ENCODE measurements at places on chromosomes 6 and 20. TPM values are rescaled to one million over a fixed set of nuclear protein-coding genes. Genes with fewer than 3 reads are reported as not detected.

DNA sequence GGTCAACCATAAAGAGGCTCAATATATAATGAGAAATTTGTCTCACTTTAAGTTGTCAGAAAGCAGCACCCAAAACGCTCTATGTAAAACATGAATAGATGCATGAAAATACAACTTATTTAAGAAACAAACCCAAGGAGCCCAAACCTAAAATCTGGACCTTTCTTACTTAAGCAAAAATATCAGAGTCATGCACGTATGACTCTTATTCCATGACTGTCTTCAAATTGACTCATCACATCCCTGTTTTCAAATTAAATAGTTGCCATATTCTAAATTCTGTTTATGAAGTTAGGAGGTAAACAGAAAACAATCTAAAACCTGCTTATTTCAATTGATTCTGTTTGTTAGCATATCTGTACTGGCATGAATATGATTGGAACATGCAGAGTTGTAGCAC lies 42.1 kb downstream of the ANKRD6 start:
- no peaks in the 10 kb centered on the region for H3K36me3 ChIP-seq
- DNase-seq = no peak
- no peak overlapping the region for H3K27ac ChIP-seq
- H3K27me3 ChIP-seq = no peaks in the 10 kb centered on the region

DNA sequence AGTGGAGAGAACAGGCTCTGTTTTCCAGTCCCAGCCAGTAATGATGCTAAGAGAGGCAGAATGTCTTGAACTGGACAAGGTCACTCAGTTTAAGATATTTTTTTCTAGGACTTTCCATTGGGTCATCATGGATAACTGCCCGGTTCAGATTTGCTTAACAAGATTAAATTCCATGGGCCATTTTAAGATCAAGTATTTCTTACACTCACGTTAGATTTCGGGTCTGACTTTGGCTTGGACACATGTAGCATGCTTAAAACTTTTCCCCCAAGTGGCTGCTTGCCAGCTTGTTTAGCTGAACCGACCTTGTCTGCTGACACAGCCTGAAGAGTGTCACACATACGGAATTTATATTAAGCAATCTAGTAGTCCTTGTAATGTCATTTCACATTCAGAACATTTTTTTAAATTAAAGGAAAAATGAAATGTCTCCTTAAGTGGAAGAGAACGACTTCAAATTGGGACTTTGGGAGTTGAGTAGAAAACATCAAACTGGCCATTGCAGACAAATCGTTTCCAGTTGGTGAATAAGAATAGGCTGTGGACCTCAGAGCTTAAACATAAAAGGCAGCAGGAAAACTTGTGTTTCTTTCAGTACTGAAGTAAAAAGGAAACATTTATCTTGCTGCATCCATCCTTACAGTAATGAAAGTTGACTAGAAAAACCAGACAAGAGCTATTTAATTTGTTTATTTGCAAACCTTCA lies 29.0 kb downstream of the ARMC2 start:
- DNase-seq = no peak
- no peaks in the 10 kb centered on the region for H3K4me1 ChIP-seq
- no peak overlapping the region for H3K27ac ChIP-seq
- H3K4me3 ChIP-seq = no peak overlapping the region
- H3K27me3 ChIP-seq = no peaks in the 10 kb centered on the region

DNA sequence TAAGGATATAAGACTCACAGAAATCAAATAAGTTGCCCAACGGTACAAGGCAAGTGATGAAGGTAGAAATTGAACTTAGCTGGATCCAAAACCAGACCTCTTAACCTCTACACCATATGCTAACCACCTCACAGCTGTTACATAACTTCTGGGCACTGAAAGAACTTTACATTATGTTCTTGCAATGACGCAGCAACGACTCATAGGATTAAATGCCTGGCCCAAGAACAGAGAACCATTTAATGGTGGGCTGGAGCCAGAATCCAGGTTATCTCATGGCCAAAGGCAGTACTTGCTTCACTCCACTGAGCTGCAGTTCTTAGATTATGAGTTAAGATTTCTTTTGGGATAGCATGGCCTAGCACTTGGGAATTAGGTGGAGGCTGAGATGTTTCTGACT lies 4.4 kb downstream of the TRMT6 start:
- peaks cover 19% of the 10 kb centered on the region for H3K4me1 ChIP-seq
- DNase-seq = no peak
- no peak overlapping the region for H3K27ac ChIP-seq
- peaks cover 66% of the 10 kb centered on the region for H3K36me3 ChIP-seq
- H3K27me3 ChIP-seq = no peaks in the 10 kb centered on the region

GRCh38 chr20:47441774-47442150 lies 59.9 kb upstream of the NCOA3 start:
- no peak overlapping the region for H3K27ac ChIP-seq
- no peaks in the 10 kb centered on the region for H3K36me3 ChIP-seq
- peaks cover 27% of the 10 kb centered on the region for H3K4me1 ChIP-seq
- DNase-seq = no peak
- H3K27me3 ChIP-seq = no peaks in the 10 kb centered on the region

- H3K27ac ChIP-seq = no peak overlapping the region
- no peaks in the 10 kb centered on the region for H3K4me1 ChIP-seq
- H3K36me3 ChIP-seq = no peaks in the 10 kb centered on the region
- H3K27me3 ChIP-seq = no peaks in the 10 kb centered on the region
Observed at GRCh38 chr6:152399399-152399798, 237.8 kb downstream of the SYNE1 start.

DNA sequence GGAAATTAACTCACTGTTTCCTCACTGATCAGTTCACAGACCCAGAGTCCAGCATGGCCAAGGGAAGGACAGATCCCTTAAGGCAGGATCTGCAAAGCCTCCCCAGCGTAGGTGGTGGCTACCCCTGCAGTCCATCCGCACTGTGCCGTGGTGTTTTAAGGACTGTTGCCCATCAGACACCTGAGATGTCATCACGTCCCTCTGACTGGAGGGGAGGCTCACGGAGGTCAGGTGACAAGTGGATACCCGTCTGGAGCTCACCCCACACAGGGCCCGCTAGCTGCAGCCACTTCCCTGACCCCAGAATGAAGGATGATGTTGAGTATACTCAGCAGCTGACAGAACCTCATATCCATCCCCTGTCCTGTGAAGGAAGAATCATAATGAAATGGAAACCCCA lies 161.8 kb upstream of the GGTLC1 start:
- no peak for DNase-seq
- H3K4me1 ChIP-seq = no peaks in the 10 kb centered on the region
- no peaks in the 10 kb centered on the region for H3K27me3 ChIP-seq
- H3K36me3 ChIP-seq = no peaks in the 10 kb centered on the region
- no peak overlapping the region for H3K27ac ChIP-seq

DNA sequence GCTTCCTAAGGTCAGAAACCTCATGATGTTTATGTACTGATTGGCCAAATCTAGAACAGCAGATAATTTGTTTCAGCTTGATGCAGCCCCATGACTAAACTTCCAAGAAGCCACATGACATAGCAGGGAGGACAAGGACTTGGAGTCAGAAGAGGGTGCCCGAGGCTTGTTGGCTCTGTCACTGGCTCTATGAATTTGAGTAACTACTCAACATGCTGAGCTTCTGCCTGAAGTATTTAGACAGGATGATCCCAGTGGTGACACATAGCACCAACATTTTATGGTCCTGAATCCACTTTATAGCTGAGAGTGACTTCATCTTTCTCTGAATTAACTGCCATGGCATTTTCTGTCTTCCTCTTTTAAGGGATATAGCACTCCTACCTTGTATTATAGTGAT lies 13.5 kb upstream of the TBX18 start:
- no peak for DNase-seq
- H3K36me3 ChIP-seq = no peaks in the 10 kb centered on the region
- no peak overlapping the region for H3K4me3 ChIP-seq
- H3K27ac ChIP-seq = no peak overlapping the region
- H3K27me3 ChIP-seq = no peaks in the 10 kb centered on the region
- no peaks in the 10 kb centered on the region for H3K4me1 ChIP-seq

- H3K27ac ChIP-seq = no peak overlapping the region
- H3K4me3 ChIP-seq = no peak overlapping the region
- DNase-seq = peak; percentile 21
- peaks cover 15% of the 10 kb centered on the region for H3K4me1 ChIP-seq
- no peaks in the 10 kb centered on the region for H3K27me3 ChIP-seq
Observed at GRCh38 chr6:151087861-151088598, 151.7 kb upstream of the AKAP12 start.

DNA sequence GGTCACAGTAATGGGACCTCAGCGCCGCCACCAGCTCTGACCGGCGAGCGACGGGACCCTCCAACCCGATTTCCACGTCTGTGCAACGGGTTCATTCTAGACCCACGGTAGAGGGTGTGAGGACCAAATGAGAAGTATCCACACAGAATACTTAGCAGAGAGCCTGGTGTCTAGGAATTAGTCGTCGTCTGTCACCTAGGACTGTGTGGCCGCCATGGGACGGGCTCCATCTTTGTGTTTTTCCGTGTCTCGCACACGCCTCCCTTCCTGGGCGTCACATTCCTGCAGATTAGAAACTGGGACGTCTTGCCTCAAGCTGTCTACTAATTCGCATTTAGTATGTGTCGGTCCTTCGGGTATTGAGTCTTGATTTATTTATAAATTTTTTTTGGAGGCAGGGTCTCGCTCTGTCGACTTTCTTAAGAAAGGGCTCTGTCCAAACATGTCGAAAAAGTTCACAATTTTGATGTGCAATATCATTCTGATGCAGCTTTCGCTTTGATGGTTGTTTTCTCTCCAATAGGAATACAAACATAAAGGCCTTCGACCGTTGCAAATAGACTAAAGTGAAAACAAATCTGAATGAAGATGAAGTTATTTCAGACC lies 563 bp downstream of the MGME1 start:
- no peaks in the 10 kb centered on the region for H3K27me3 ChIP-seq
- peak; percentile 67 for DNase-seq
- peak overlapping the region; percentile 89 for H3K4me3 ChIP-seq
- H3K36me3 ChIP-seq = peaks cover 2% of the 10 kb centered on the region

DNA sequence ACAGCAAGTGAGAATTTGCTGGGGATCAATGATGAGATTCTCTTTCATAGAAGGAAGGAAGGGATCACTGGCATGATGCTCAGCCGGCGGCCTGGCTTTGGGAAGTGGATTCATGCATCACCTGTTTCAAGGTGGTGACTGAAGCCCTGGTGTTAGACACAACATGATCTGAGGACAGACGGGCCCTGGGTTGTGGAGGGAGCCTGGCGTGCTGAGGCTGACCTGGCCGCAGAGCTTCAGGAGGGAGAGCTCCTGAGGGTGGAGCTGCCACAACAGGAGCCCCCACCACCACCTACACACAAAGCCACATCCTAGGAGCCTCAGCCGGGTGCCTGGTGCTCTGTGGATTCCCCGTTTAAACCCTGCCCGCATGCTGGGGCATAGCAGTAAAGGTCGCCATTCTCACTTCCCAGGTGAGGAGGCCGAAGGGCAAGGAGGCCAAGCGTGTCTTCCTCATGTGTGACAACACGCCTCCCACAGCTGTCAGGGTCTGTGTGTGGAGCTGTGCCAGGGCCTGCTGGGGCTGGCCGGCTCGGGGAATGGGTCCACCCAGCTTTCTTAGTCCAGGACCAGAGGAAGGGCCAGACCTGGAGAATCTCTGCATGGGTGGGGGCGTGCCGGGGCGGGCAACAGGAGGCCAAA lies 107.0 kb downstream of the ERMARD start:
- H3K4me3 ChIP-seq = no peak overlapping the region
- no peaks in the 10 kb centered on the region for H3K36me3 ChIP-seq
- DNase-seq = no peak
- H3K27me3 ChIP-seq = peaks cover 8% of the 10 kb centered on the region
- H3K4me1 ChIP-seq = no peaks in the 10 kb centered on the region
- H3K27ac ChIP-seq = no peak overlapping the region

- H3K4me3 ChIP-seq = no peak overlapping the region
- H3K4me1 ChIP-seq = no peaks in the 10 kb centered on the region
- no peak overlapping the region for H3K27ac ChIP-seq
- no peak for DNase-seq
- H3K36me3 ChIP-seq = no peaks in the 10 kb centered on the region
Observed at GRCh38 chr6:86723729-86724128, 213.6 kb upstream of the HTR1E start.

- H3K36me3 ChIP-seq = no peaks in the 10 kb centered on the region
- H3K4me3 ChIP-seq = no peak overlapping the region
- H3K4me1 ChIP-seq = no peaks in the 10 kb centered on the region
- no peak overlapping the region for H3K27ac ChIP-seq
- DNase-seq = no peak
Observed at GRCh38 chr6:14443629-14444268, 326.2 kb downstream of the CD83 start.

GRCh38 chr6:137665342-137665934 lies 171.2 kb upstream of the OLIG3 start:
- DNase-seq = no peak
- H3K27ac ChIP-seq = no peak overlapping the region
- H3K27me3 ChIP-seq = peaks cover 2% of the 10 kb centered on the region
- H3K4me1 ChIP-seq = peaks cover 16% of the 10 kb centered on the region
- no peak overlapping the region for H3K4me3 ChIP-seq

GRCh38 chr6:11744753-11745152 lies 33.9 kb downstream of the ADTRP start:
- H3K36me3 ChIP-seq = no peaks in the 10 kb centered on the region
- no peaks in the 10 kb centered on the region for H3K27me3 ChIP-seq
- DNase-seq = no peak
- H3K27ac ChIP-seq = no peak overlapping the region

DNA sequence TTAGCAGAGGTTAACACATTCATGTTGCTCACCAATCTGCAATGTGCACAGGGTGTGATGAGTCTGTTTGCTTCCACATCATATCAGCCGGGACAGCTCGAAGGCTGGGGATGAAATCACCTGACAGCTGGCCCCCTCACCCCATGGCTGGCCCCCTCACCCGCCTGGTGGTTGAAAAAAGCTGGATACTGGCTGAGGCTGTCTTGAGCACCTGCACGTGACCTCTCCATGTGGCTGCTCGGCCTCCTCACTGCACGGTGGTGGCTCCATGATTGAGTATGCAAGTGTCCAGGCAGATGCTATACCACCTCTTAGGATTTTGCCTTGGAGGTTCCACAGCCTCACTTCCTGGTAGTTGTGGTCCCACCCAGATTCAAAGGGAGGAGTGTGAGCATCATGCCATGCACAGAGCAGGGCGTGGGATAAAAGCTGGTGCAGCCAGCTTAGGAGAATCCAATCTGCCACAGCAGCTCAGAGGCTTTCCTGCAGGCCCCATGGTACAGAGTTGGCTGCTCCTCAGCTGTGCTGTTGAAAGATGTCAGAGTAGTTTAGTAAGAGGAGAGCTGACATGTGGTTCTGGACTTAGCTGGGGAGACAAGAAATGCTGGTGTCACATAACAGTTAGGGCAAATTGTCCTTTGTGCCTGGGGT lies 29.6 kb upstream of the SYNDIG1 start:
- 0 out of 2 replicates have a peak, but pooled peaks cover 1% of the 10 kb centered on the region for H3K27me3 ChIP-seq
- no peaks in the 10 kb centered on the region for H3K36me3 ChIP-seq
- H3K27ac ChIP-seq = no peak overlapping the region
- DNase-seq = no peak

NOX3 gene
- total RNA-seq = 0.24 TPM

DEFB128 gene
- total RNA-seq = not detected

FAM217B gene
- 14.3 TPM for total RNA-seq

GABRR1 gene
- not detected for total RNA-seq

TPBG gene
- total RNA-seq = 0.39 TPM

Data from HepG2 (cell line).